Esophagus muscularis mucosa (tissue), 4 donors: ENCODE measurements at places on chromosomes 2 and 18. TPM values are rescaled to one million over a fixed set of nuclear protein-coding genes. Genes with fewer than 3 reads are reported as not detected.

DNA sequence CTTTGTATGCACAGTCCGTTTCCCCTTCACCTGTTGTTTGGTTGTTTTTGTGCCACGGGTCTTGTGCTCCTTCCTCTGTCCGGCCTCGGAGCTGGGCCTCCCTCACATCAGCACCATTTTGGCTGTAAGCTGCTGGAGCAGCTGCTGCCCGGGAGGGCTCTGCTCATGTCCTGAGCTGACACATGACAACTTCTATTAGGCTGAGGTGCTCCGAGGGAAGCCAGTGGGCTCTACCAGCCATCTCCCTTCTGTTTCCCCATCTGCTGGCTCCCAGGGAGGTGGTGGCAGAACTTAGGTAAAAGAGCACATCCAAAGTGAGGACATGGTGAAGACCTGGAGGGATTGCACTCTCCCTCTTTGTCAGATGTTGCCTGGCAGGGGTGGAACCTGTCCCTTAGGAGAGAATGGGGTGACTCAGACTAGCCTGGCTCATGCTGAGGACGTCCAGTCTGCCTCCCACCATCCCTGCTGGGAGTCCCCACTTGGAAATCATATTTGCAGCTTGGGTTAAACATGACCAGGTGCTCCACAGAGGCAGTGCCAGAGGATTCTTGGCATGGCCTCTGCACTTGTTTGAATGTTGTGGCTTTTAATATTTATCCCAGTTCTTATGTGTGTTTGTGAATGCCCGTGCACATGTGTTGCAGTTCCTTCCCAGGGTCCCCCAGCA, 49.8 kb upstream of the TNP1 start:
- no peak for DNase-seq

Gene OTOF
- total RNA-seq: 0.34 TPM

Gene CNDP1
- not detected for total RNA-seq

GRCh38 chr2:165874445-165875039, 79.0 kb downstream of the TTC21B start:
- DNase-seq: no peak

Gene TWIST2
- 47.9 TPM for total RNA-seq

DNA sequence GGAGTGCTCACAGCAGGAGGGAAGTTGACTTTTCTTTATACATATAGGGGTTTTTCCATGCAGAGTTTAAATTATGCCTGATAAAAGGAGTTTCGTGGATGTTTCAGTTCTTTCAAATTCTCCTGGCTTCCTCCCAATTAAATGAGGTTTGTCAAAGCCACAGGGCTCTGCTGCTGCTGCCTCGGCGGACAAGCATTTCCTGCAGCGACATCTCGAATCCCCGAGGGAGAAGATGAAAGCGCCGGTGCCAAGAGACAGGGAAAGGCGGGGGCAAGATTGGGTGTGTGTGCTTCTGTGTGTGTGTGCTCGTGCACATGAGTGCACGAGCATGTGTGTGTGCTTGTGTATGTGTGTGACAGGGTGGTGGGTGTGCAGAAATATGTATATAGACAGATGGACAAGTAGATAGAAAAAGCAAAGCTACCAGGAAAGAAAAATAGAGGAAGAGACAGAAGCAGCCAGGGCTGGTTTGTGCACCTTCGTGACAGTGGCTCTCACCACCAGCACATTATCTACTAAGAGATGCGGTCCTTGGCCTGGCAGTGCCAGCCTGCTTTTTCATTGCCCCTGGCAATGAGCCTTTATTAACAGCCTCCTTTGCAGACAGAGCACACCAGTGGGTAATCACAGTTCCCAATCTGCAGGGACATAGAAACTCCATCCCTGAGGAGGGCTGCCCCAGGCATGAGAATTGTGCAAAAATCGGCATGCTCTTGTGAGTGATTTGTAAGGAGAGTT, 76.2 kb downstream of the CDK15 start:
- no peak for DNase-seq

Gene PMAIP1
- total RNA-seq: 1.3 TPM

DNA sequence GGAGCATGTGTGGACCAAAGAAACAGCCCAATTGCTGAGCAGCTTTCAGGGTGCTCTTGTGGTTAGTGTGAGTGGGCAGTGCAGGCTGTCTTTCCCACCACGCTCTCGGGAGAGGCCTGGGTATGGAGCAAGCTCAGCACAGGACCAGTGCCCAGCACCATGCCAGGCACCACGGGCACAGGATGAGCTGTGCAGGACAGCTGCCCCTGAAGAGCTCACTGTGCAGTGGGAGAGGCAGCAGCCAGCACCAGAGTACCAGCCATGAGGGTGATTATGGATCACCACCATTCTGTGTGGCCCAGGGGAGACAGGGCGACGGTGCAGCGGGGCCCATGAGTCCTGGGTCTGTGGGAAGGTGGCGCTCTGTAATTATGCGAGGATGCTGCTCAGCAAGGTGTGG, 29.7 kb upstream of the FAHD2A start:
- DNase-seq: no peak

- no peak for DNase-seq
Measured at GRCh38 chr2:62992561-62992960, 58.1 kb upstream of the OTX1 start.

Gene TXNDC2
- 0.83 TPM for total RNA-seq

Gene TMEM178A
- 2.2 TPM for total RNA-seq

GRCh38 chr2:191176305-191176704, 25.5 kb upstream of the STAT4 start:
- DNase-seq: no peak

Gene SERPINB12
- total RNA-seq: not detected

DNA sequence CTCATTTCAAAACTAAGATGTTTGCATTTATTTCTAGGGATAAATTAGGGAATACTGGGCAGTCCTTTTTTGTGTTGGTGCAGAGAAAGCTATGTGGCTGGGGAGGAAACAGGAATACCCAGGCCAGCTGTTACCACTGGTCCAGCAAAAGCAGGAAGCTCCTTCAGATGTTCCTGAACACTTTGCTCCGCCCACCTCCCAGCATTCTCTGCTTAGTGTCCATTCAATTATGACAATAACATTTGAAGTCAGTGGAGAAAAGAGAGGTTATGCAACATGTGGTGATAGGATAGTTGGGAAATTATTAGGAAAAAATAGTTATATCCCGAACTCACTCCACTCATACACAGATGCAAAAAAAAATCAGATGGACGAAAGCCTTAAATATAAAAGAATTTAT, 22.1 kb upstream of the ARPC2 start:
- DNase-seq: no peak

- peak; percentile 81 for DNase-seq
Measured at GRCh38 chr18:78085241-78086185, 835.9 kb downstream of the GALR1 start.

Gene TRIM43
- total RNA-seq: not detected
